ENCODE measurements at places on chromosomes 7 and 10. TPM values are rescaled to one million over a fixed set of nuclear protein-coding genes. Genes with fewer than 3 reads are reported as not detected.

NME8 gene
- total RNA-seq, result 1.2 TPM

PAPOLB gene
- total RNA-seq, result 0.18 TPM

NKX2-3 gene
- total RNA-seq, result not detected

ADAP1 gene
- total RNA-seq, result 18.6 TPM

RAMP3 gene
- 25.7 TPM for total RNA-seq

All from metanephros (tissue), 2 donors.